Activated CD4-positive, alpha-beta memory T cell treated with anti-CD3 and anti-CD28 coated beads for 36 hours (primary cell): ENCODE measurements at places on chromosomes 6 and 20. TPM values are rescaled to one million over a fixed set of nuclear protein-coding genes. Genes with fewer than 3 reads are reported as not detected.

The PPP1R14C gene
- 0.36 TPM for total RNA-seq

The CCND3 gene
- 573 TPM for total RNA-seq

The MOG gene
- total RNA-seq: not detected

DNA sequence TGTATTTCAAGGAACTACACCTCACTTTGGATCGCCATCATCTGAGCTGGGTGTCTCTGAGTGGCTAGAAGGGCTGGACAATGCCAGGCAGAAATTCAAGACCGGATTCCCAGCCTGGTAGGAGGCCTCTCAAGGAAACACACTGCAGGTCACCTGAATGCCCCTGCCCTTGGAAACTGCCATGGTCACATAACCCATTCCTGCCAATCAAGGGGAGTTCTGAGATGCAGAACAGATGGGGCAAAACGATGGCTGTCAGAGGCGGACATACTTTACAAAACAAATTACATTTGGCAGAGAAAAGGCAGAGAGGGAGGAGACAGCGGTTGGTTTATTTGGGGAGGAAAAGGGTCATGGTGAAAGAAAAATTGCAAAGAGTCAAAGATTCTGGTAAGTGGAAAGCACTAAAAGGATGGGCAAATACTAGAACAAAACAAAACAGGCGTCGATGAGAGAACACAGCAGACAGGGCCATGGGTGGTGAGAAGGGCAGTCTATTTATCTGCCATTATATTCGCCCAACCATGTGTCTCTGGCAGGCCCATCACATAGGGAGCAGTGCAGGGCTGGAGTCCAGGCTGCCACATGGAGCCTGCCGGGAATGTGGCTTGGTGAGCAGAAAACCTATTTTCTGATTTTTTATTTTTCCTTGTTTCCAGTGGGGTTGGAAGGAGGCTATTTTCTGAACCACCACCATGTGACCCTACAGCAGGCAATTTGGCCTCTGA is 13.5 kb downstream of the BEND3 start:
- no peak for DNase-seq

- DNase-seq: no peak
Measured at GRCh38 chr20:8144282-8145245, 12.5 kb downstream of the PLCB1 start.

GRCh38 chr20:4084721-4085120 is 69.4 kb upstream of the RNF24 start:
- no peak for DNase-seq

DNA sequence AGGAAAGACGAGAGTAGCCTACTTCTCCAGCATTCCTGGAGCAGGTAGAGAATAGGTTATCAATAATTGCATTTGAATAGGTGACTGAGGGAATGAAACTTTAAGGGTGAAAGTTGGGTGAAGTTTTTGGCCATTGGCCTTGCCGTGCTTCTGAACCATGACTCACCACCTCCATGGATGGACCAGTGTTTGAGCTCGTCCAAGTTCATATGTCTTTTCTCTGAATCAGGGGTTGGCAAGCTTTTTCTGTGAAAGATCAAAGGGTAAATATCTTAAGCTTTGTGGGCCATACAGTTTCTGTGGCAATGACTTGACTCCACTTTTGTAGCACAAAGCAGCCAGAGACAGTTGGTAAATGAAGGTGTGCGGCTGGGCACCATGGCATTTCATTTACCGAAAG is 31.8 kb downstream of the SNRNP48 start:
- DNase-seq: no peak

The HLA-DRB5 gene
- total RNA-seq: 0.82 TPM

DNA sequence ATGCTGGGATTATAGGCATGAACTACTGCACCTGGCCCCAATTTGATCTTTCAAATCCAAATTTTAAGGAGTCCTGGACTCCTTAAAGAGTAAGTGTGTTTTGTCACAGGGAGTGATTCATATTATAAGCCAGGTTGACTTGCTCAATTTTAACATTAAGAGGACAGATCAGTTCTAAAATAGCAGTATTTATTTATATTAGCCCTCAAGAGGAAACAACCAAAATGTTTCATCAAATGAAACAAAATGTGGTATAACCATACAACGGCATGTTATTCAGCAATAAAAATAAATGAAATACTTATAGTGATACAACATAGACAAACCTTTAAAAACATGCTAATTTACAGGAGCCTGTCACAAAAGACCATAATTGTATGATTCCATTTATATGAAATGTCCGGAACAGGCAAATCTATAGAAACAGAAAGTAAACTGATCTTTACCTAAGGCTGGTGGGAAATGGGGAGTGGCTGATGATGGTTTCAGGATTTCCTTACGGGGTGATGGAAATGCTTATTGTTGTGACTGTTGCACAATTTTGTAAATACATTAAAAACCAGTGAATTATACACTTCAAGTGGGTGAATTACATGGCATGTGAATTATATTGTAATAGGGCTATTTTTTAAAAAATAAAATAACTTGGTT is 637.4 kb downstream of the MMUT start:
- no peak for DNase-seq

DNA sequence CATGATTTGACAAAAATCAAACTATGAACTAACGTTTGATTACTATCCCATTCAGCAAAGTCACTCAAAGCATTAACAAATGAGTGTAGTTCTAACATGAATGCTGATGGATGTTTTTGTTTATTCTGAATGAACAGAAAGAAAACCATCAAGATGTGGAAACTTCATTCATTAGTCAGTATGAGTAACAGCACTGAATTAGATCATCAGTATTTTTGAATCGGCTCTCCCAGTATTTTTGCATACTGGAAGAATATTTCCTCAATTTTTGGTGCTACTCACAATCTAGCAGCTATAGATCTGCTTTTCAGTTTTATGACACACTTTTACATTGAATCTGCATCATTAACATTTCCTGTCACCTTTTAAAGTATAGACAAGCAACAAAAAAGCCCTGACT is 63.8 kb upstream of the CD83 start:
- DNase-seq: no peak

DNA sequence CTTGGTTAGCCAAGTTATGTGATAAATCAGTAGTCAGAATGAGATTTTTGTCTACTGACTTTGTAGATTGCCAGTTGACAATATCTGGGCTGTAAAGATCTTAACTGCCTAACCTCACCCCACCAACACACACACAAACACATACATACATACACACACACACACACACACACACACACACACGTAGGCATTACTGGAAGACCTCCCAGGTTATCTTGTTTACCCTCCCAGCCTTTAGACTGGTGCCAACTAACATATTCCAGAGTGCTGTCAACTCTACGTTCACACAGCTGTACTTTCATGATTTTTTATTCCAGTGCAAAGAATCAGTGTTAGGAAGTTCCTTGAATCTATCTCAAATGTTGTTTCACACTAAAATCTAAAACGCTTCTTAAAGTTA is 38.9 kb downstream of the BMP5 start:
- no peak for DNase-seq

The CD24 gene
- total RNA-seq: 0.51 TPM

GRCh38 chr20:32510601-32511357 is 74.4 kb downstream of the NOL4L start:
- no peak for DNase-seq

The HSPA12B gene
- not detected for total RNA-seq

DNA sequence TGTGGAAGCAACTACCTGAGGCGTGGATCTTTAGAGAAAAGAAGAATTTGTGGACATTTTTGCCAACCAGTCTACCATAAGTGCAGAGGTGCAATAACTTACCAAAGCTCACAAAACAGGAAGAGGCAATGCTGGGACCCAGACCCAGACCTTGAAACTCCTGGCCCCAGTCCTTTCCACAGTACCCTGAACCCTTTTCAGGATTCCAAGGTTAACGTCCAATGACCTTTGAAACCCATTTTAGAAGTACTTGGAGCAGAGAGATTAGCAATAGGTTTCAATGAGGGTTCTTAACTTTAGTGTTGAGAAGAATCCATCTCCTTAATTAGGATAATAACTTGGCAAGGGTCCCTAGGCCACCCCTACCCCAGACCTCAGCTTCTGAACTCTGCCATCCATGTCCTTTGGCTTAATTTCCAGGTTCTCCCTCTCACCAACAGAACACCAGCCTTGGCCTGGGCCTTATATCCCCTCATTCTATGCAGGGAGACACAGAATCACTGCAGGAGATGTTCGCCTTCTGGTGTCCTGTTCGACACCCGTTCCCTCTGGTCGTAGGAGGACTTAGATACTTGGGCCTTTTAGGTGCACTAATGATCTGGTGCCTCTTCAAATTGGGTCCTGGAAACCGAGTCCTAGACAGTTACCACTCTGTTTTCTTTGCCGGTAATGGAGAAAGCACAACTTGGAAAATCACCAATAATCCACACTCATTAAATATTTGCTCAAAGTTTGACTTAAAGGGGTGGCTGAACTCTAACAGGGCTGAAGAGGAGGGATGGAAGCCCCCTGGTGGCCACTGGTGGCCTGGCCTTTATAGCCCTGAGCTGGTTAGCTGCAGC is 40.6 kb downstream of the ISM1 start:
- DNase-seq: peak; percentile 74

DNA sequence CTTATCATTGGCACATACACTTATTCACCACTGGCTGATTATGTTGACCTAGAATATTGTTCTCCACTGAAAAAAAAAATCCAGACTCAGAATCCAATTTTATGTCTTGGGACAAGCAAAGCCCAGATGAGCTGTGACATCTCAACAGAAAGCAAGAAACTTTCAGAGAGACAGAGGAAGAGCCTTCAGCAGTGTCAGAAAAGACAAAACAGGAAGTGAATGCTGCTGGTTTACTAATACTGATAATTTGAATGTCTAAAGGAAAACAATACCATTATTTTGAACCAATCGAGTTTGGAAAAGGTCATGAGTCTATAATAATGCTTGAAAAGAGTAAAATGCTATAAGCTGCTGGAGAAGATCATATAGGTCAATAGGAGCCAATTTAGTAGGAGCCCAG is 179.8 kb upstream of the RIMS1 start:
- DNase-seq: no peak

GRCh38 chr20:18773566-18773965 is 40.0 kb upstream of the SCP2D1 start:
- DNase-seq: no peak

DNA sequence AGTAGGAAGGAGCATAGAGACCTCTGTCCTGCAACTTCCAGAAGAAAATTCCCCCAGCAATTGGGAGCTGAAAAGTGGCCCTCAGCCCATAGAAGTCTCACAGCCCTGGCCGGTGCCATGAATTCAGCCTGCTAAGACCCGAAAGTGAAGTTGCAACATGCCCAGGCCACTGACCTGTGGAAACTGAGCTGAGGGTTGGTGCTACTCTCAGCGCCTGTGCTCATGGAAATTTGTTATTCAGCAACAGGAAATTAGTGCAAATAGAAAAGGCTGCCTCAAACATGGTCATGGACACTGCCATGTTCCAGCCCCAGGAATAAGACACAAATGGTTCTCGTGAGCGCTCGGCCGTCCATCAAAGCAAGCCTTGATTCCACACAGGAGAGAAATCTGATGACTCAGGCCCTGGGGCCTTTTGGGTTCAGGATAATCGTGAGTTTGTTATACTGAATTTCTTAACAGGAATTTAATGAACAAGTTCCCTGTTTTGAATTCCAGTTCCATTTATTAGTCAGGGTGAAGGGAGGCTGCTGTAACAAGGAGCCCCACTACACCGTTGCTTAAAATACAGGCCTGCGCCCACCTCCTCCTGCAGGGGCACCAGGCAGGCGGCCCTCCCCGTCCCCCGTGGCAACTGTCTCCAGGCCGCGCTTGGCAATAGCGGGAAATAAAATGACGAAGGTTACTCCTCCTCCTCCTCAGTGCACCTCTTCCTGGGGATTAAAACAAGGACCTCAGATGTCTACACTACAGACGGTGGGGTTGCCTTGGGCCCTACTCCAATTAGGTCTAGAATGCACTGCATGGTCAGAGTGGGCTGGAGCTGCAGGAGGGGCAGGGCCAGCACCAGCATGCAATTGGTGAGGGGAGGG is 152.9 kb downstream of the ERMARD start:
- no peak for DNase-seq

The SLC35D3 gene
- not detected for total RNA-seq

DNA sequence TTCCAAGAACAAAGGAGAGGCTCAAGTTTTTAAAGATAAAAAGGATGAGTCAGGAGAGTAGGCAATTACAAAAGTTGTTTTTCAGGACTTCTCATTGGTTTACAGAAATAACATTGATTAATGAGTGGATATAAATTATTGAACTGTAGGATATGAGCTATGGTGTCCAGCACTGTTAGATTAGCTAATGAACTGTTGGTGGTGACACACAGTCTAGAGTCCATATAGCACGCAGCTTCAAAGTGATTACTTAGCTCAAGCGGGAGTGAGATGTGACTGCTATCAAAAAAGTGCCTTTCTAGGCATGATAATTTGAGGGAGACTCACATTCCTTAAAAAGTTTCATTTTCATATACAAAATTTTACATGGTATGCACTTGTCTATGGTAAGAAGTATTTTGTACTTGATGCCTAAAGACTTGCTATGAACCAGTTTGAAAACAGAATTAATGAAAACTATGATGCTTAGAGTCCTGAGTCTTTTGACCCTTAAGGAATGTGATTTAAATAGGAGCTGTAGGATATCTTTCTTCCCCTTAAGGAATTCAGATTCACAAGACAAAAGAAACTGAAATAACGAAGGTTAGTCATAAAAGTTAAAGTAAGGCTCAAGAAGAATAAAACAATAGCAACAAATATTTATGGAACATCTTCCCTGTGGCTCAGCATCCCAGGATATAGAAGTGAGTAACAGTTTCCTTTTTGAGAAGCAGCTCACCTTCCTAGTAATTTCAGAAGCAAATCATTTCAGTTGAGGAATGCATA is 22.2 kb upstream of the ADIG start:
- no peak for DNase-seq

The BHLHE23 gene
- total RNA-seq: not detected

The PDYN gene
- total RNA-seq: not detected

The PTK6 gene
- total RNA-seq: 0.78 TPM

DNA sequence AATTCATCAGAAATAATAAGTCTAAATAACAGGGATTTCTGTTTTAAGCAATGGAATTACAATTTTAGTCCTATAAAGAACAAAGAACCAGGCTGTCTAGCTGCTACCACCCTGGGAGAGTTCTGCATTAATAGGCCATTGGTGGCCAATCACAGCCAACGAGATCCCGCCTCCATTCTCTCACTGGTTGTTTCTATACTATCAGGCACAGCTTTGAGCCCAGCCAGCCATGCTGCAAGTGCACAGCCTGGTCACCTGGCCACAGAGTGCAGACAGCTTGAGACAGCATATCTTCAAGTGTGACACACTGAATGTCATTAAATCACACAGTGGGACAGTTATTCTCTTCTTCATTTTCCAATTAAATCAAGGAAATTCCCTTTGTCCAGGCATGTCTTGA is 16.1 kb upstream of the RAB22A start:
- DNase-seq: no peak

The PRR18 gene
- 0.17 TPM for total RNA-seq

The SLC22A7 gene
- not detected for total RNA-seq

The LY6G6D gene
- total RNA-seq: not detected

DNA sequence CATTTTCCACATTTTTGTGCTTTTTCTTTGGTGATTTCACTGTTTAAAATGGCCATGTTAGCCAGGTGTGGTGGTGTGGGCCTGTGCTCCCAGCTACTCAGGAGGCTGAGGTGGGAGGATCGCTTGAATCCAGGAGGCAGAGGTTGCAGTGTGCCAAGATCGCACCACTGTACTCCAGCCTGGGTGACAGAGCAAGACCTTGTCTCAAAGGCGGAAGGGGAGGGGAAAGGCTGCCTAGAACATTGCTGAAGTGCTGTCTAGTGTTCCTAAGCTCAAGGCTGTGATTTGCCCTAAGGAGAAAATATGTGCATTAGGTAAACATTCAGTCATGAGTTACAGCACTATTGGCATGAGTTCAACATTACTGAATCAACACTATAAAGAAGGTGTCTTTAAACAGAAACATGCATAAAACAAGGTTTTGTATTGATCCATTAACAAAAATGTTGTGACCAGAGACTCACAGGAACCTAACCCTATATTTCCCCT is 14.0 kb downstream of the ZC2HC1B start:
- DNase-seq: no peak

The STAU1 gene
- total RNA-seq: 62.3 TPM

The PKHD1 gene
- total RNA-seq: not detected
